Activated gamma-delta T cell treated with Interleukin-2 at 50 U/mL for 16 hours (primary cell): ENCODE measurements at places on chromosomes 1 and 21.

DNA sequence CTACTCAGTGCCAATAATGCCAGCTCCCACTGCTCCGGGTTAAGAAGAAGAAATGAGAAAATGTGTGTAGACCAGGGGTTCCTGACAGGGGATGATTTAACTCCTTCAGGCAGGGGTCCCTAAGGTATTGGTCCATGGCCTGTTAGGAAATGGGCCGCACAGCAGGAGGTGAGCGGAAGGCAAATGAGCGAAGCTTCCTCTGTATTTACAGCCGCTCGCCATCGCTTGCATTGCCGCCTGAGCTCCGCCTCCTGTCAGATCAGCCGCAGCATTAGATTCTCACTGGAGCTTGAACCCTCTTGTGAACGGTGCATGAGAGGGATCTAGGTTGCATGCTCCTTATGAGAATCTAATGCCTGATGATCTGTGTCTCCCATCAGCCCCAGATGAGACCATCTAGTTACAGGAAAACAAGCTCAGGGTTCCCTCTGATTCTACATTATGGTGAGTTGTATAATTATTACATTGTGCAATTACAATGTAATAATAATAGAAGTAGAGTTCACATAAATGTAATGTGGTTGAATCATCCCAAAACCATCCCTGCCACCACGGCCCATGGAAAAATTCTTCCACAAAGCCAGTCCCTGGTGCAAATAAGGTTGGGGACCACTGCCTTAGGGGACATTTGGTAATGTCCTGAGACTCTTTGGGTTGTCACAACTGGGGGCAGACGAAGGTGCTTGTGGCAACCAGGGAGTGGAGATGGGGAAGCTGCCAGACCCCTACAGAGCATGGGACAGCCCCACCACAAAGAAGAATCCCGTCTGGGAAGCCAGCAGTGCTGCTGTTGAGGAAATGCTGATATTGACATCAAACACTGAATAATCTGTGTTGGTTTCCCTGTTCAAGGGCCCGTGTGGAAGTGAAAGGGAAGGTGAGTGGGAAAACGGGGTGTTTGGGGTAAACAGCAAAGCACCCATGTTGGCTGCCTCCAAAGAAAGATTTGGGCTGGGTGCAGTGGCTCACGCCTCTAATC lies 60.8 kb downstream of the DHRS3 start:
- no peak for DNase-seq

- no peak for DNase-seq
These were observed 55.2 kb downstream of the SELENOF start for GRCh38 chr1:86858524-86859261.

- no peak for DNase-seq
These were observed 30.9 kb downstream of the PROX1 start for GRCh38 chr1:214018386-214019268.

GRCh38 chr1:109615879-109616278 lies 3.5 kb downstream of the GNAT2 start:
- no peak for DNase-seq

DNA sequence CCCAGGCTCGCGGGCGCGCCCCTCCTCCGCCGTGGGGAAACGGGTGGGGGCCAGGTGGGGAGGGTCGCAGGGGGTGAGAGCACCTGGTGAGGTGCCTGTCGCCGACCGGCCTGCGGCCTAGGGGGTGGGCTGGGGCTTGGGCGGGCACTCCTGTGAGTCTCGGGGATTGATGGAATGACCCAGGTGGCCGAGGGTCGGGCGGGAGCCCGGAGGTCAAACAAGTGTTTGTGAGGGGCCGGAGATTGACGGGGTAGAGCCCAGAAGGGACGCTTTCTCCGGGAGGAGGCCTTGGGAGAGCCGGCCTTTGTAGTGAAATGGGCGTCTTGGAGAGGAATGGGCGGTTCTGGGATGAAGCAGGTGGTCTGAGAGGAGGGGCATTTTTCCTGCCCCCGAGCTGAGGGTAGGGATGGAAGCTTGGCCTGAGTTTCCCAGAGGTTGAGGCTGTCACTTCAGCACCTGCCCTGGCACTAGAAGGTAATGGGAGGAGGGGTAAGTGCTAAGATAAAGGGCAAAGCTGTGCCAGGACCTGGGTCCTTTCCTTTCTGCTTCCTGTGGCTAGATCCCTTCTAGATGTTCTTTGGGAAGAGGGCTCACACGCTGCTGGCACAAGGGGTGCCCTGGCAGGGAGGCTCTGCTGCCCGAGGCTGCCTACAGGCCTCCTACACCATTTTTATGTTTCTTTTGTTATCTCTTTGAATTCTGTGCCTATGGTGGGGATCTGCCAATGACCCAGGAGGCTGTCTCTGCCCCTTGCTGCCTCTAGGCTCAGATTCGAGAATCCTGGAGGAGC lies 56.1 kb downstream of the NDUFS5 start:
- no peak for DNase-seq

- DNase-seq, result peak; percentile 38
These were observed 5.6 kb downstream of the SH3BGRL3 start for GRCh38 chr1:26285366-26286063.

DNA sequence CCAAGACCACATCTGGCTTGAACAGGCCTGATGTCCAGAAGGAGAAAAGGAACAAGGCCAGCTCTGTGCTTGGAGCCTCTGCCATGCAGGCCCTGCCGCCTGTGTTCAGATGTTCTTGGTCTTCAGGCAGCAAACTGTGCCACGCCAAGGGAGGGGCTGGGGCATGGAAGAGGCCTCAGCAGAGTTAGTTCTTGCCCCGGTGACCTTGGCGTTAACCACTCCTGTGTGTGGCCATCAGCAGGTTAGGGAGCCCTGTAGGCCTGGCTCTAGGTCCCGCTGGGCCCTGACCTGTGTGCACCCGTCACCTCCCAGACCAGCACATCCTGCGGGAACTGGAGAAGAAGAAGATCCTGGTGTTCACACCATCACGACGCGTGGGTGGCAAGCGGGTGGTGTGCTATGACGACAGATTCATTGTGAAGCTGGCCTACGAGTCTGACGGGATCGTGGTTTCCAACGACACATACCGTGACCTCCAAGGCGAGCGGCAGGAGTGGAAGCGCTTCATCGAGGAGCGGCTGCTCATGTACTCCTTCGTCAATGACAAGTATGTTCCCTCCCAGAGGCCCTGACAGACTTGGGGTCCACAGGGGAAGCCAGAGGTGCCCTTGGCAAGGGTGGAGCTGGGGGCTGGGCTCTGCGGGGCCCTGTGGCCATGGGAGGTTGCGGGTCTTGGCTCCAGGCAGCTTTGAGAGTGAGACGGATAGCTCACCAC lies 7.1 kb downstream of the ZC3H12A start:
- no peak for DNase-seq

GRCh38 chr1:24069817-24070216 lies 42.1 kb downstream of the MYOM3 start:
- DNase-seq, result no peak

DNA sequence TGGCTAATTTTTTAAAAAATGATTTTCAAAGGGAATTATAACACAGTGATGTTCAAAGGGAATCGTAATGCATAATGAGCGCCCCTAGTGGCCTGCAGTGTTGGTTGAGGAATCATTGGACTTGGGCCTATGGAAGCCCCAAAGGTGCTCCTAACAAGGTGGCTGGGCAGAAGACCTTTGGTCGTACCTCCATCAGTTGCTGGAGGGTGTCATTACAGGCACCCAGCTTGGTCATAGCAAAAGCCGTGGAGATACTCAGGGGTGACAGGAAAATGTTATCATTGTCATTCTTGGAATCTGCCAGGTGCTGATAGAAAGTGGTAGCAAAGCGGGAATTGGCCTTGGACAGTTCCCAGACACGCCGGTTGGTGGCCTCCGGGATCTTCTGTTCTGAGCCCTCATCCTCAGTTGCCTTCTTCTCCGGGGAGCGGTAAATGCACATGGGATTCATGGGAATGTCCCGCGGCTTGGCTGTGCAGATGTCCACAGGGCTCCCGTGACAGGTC lies 2.7 kb downstream of the SERPINC1 start:
- DNase-seq, result no peak

- no peak for DNase-seq
These were observed 245.4 kb downstream of the KCNJ6 start for GRCh38 chr21:37670883-37671282.

DNA sequence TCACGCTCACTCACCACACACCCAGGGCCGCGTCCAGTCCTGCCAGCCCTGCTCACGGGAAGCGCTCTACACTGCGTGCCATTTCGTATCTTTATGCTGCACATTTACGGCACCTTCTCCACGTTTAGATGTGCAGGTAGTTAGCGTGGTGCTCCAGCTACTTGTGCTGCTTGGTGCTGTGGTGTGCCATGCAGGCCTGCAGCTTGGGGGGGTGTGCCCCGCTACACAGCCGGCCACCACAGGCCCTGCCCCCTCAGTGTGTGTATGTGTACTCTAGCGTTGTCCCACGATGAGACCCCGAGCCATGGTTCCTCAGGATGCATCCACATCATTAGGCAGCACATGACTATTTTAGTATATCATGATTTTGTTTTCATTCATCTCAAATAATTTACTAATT lies 38.3 kb downstream of the SNAP47 start:
- DNase-seq, result no peak

DNA sequence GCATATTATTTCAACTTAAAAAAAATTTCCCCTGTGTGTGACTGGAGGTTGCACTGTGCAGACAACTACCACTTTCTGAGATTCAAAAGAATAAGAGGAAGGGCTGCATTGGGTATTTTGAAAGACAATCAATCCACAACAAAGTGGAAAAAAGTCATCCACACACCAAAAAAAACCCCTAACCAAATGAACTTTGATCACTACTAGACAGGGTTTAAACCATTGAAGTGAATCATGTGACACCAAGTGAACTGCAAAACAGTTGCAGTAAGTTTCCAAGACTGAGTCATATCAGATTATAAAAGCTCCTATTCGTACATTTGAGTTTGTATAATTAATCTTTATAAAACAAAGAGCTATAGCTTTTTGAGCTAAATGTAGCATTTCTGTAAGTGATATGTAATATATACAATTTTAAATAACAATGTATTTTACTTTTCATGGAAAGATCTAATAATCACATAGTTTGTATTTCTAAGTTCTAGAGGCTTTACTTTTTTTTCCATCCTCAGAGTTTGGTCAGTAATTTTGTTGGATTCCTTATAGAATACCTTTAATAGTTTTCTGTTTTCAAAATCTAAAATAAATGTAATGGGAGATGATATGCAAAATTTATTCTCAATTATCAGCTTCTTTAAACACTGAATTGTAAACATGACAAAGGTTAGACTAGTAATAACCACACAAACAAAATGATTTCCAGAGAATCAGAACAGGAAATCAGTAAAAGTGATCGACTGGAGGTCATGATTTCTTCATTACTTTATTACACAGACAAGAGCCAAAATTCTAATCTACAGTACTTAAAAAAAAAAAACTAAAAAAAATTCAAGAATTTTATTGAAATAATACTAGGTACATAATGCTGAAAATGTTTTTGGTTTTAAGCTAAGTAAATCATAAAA lies 50.5 kb upstream of the GFI1 start:
- DNase-seq, result no peak

DNA sequence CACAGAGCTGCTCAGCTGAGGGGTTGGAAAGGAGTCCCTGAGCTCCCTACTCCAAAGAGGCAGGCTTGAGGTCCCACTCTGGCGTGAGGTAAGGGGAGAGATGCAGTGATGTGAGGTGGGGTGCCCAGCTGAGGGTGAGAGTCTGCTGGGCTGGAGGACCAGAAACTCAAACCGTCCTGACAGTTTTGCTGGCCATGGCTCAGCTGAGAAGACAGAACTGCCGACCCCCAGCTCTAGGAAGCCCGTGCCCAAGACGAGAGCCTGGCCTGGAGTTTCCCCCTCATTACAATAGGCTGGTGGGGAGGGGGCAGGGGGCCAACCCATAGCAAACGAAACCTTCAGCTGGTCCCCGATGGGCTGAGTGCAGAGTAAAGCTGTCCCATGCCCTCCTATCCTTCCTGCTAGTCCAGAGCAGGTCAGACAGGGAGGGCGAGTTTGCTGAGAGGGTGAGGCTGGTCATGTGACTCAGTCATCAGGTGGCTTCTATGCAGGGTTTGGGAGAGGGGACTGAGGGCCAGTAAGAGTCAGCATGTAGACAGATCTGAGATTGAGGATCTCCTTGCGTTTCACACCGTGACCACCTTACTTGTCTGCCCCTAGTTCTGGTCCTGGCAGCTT lies 129.3 kb downstream of the PRDM2 start:
- DNase-seq, result no peak

DNA sequence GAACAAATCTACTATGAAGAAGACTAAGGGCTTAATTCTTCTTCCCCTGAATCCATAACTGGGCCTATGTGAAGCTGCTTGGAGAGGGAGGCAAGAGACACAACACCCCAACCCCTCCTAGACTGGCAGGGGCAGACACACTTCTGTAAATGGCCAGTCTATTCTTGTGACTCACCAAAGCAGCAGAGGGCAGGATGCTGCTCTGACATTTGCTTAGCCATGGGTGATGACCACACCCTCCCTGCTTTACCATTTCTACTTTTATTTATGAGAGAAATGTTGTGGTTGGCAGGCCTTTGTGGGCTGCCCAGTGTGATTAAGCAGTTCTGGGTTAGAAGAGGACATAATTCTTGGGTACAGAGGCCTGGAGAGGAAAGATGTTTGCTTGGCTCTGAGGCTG lies 189.8 kb upstream of the DPYD start:
- no peak for DNase-seq

GRCh38 chr21:45581322-45581712 lies 39.1 kb upstream of the SLC19A1 start:
- no peak for DNase-seq

DNA sequence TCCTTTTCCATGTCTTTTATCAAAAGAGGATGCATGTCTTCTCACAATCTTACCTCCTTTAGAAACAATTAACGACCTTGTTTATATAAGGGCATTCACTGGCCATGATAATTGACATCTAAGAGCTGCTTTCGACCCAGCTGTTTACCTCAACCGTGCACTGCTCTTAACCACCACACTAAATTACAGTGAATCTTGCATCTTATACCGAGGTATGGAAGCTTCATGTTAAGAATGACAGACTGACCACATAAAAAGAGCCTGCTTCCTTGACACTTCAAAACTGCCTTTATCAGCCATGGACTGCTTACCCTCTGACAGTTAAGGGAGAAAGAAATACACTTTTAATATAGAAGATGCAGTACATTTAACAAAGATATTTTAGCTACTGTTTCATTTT lies 301.7 kb upstream of the LYPLAL1 start:
- DNase-seq, result no peak

- no peak for DNase-seq
These were observed 9.5 kb downstream of the STX6 start for GRCh38 chr1:181013144-181013543.

- DNase-seq, result no peak
These were observed 63.7 kb downstream of the CLDN17 start for GRCh38 chr21:30102871-30103270.

DNA sequence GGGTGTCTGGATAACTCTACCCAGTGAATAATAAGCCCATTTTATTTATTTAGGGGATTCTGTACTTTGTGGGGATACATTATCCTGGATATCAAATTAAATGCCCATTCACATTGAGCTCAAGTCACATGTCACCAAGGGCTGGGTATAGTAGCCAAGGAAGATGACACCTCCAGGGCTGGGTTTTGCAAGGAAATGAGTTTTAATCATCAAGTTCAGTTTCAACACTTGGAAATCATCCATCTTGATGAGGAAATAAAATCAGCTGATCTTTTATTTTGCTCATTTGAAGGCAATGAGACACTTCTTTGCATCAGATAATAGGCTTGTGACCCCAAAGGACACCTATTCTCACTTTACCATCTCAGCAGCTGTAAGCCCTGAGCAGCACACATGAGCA lies 80.0 kb upstream of the TNR start:
- no peak for DNase-seq
